ENCODE measurements at places on chromosomes 6 and 20.

DNA sequence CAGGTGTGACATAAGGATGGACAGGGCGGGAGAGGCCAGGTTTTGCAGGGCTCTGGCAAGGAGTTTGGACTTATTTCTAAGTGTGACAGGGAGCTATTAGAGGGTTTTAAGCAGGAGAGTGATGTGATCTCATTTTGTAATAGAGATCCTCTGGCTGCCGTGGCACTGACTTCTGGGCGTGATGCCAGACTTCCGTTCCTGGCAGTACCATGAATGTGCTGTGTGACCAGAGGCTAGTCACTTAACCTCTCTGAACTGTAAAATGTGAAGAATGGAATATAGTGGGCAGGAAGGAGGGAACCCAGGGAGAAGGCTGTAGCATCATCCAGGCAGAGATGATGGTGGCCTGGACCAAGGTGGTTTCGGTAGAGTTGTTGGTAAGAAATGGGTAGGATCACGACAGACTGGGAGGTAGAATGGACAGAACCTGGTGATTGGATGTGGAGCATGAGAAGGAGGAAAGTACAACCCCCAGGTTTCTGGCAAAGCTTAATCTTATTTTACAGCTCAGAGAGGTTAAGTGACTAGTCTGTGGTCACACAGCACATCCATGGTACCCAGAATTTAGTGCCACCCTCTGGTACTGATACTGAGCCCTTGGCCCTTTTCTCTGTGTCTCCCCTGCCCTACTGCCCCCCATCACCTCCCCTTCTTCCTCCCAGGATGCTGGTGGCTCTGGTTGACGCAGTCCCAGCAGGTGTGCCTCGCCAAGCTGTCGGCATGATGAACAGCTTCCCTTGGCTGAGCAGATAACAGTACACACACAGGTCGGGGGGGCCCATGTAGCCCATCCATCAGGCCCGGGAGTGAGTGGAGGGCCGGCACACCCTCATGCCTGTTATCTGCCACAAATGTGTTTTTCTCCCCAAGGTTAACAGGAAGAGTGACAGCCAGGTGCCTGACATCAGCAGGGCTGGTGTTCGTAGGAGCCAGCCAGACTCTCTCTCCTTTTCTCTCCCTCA is 52.9 kb upstream of the CTNNBL1 start:
- DNase-seq = no peak

GRCh38 chr6:30152016-30152673 is 8.9 kb downstream of the TRIM10 start:
- no peak for DNase-seq

DNA sequence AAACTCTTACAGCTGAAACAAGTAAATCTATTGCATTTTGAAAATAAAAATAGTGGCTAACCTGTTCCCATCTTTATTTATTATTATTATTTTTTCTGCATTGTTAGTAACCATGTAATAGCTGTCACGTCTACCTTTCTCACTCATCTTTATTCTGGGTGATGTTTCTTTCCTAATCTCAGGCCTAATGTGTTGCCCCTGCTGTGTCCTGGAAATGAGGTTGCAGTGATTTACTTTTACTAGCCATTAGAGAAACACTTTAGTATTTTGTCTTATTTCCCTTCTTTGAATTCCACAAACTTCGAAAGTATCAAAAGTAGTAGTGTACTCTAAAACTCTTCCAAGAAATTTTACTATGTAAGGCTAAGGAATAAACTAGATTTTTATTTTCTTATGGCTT is 546.9 kb downstream of the GRIK2 start:
- DNase-seq = no peak

DNA sequence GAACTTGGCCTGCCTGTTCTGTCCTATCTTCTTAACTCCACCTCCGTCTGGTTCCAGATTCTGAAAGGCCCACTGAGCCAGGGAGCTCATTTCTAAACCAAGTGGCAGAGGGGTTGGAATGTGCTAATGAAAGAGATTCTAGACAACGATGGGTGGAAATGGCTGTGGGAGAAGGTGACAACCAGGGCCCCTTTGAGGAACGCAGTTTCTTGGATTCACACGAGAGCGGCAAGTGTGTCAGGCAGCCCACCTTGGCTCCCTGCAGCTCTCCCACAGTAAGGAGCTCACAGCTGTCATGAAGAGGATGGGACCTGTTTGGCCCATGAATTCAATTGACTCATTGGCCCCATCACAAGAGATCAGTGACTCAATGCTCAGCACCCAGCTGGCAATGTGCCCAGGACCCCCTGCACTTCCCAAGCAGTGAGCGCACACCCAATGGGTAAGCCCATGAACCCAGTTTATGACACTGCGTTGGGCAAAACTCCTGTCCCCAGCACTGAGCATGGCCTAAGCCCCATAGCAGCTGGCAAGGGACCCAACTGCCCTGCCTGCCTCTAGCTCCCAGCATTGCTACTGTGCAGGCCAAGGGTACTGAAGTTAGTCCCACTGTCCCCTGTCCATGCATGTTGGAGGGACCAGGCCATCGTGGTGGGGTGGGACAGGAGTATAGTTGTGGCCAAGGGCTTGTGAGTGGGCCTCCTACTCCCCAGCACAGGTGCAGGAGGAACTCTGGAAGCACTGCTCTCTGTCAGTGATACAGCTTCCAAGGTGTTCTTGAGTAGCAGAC is 16.4 kb downstream of the MRPS18A start:
- no peak for DNase-seq

DNA sequence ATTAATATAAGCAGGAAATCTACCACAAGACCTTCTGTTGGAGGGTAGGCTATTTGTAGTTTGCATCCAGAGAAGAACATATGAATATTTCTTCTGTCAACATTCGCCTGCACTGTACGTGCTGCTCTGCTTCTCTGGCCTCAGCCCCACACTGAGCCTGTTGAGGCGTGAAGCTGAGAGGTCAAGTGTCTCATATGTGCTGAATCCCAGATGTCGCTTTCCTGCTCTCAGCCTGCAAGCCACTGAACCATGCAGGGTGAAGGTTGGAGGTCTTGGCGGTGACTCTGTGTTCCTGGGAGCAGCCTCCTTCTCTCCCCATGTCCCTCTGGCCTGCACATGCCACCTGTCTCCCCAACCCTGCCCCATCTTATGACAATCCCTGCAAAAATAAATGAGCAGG is 83.6 kb downstream of the TMEM170B start:
- peak; percentile 51 for DNase-seq

DNA sequence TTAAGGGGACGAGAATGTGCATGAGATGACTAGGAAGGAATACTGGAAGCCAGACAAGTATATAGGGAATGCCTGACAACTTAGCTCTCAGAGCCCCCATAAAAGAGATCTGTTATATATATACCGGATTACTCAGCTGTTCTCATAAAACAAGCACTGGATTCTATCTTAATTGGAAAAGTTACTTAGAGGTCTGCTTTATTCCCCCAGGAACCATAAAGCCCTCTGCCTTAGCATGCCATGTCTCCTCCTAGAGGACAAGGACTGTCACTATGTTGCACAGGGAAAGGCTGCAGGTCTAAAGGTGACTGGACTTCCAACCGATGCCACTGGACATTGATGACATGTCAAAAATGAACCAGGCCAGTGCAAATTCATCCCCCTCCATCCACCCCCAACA is 6.4 kb downstream of the EXOC2 start:
- DNase-seq = no peak

GRCh38 chr6:89842228-89842627 is 12.5 kb downstream of the CASP8AP2 start:
- DNase-seq = peak; percentile 3

DNA sequence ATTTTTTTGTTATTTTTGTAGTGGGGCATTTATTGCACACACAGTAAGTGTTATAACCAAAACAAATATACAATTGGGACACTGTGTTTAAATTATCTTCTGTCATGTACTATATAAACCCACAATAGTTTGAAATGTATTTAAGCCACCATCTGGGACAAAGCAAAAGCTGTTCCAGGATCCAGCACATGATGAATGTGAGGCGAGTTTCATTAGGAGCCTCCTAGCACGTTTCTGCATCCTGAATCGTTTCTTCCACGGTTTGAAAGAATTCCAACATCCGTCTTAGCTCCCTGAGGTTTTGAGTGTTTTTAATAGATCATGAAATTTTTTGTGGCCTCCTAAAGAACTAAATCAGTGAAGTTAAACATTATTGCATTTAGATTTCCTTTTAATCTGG is 65.8 kb downstream of the EYA4 start:
- no peak for DNase-seq

GRCh38 chr20:24660651-24661050 is 191.2 kb downstream of the SYNDIG1 start:
- DNase-seq = no peak

DNA sequence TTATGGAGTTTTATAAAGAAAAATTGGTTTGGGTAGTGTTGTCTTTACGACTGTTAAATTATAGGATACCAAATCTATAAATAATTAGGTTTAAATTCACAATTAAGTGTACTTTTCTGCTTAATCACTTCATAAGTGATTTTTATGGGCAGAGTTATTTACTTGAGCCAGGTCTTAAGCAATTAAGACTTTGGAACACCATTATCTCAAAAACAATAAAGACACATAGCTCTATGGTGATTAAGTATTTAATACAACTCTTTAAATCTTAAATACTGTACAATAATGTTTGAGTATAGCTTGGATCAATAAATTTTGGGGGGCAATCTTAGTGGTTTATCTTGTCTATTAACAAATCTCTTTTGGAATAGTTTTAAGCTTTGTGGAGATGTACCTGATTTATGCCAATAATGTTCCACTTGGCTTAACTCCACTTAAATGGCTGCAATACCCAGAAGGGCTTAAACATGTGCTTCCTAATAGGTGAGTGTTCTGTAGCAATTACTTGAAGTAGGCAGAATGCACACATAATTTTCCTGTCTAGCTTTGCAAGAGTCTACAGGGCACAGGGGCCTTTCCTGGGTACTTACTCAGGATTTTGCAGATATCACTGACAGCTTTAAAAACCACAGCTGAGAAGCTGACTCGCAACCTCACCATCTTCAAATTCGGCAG is 7.5 kb downstream of the FERMT1 start:
- no peak for DNase-seq

- DNase-seq = no peak
Observed at GRCh38 chr6:105487040-105487790, 84.3 kb upstream of the PREP start.

GRCh38 chr6:114906096-114906495 is 563.3 kb upstream of the HS3ST5 start:
- DNase-seq = no peak

DNA sequence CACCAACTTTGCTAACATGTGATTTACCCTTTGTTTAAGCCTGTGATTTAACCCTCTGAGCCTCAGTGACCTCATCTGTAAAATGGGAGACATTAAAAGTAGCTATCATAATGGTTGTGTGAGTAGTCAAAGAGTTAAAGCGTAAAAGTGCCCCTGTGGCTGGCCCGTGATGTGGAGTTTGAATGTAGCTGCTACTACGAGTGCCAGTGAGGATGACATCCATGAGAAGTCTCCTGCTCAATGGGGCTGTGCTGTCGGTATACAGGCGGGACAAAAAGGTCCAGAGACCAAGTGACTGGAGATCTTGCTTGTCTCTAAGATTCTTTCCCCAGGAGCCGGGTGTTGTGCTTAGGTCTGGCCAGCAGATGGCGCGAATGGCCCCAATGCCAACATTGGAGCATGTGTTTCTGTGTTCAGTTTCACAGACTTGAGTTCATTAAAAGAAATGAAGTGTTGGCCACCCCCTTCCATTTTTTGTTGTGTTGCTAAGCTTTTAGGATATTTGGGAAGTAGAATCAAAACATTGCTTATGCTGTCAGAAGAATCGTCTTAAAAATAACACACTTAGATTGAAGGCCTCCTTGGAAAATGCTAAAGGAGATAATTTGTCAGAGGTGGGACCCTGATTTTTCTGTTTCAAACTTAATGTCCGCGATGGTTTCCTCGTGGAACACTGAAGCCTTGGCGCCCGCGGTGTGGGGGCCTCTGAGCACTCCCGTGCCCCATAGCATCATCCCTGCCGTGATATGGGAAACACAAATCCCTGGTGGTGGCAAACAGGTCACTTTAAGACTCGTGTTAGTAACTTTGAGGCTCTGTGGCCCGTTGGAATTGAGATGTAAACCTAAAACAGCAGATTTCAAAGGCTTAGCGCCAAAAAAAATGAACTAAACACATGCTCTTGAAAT is 9.3 kb upstream of the RBM38 start:
- DNase-seq = peak; percentile 80

DNA sequence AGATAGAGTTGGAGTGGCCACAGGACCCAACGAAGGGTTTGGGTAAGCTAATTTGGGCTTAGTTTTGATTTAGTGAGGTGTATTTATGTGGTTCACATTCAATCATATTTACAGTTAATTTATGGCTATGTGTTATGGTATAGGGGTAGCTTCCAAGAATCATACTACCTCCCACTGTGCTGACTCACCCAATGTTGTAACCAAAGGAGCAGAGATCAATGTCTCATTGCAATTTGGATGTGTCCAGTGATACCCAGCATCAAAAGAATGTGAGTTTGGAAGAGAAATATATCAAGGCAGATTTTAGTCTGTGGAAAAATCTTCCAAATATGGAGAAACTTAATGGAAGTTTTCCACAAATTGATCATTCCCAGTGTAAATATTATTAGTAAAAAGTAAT is 25.3 kb upstream of the SMIM8 start:
- DNase-seq = no peak

DNA sequence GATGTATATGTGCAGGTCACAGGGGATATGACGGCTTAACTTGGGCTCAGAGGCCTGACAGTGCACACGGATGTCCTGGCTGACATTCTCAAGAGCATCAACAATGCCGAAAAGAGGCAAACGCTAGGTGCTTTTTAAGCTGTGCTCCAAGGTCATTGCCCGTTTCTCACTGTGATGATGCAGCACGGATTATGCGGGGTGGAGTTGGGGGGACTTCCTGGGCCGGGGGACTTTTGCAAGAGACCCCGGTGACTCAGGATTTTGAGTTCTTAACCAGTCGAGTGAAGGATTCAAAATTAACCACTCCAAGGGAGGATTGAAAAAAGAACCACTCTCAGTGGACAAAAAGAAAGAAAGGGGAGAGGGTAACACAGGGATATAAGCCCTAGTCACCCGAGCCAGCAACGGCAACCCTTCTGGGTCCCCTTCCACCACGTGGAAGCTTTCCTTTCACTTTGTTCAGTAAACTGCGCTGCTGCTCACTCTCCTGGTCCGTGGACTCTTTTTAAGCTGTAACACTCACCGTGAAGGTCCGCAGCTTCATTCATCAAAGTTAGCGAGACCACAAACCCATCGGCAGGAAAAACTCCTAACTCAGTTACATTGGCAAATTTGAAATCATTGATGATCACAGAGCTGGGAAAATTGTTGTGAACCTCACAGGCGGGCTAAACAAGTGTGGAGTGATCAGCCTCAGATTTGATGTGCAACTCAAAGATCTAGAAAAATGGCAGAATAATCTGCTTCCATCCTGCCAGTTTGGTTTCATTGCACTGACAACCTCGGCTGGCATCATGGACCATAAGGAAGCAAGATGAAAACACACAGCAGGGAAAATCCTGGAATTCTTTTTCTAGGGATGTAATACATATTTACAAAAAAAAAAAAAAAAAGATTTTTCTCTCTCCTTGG is 199.3 kb downstream of the ARID1B start:
- no peak for DNase-seq

- no peak for DNase-seq
Observed at GRCh38 chr6:167472148-167472547, 147.3 kb downstream of the TTLL2 start.

DNA sequence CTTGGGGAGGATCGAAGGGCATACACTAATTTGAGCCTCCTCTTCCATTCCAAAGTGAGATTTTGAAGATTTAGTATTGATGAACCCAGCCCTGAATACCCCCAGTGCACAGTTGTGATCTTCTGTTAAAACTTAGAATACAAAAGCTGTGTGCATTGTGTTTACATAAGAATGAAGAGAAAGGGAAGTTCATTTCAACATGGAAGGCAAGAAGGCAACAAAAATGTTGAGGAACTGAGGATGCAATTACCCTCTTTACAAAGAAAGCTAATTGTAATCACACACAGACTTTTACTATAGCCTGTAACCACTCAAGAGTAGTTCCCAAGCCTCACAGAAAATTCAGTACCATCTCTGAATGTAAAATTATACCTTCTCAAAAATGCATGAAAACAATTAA is 49.3 kb downstream of the GFOD1 start:
- no peak for DNase-seq

Measured in kidney glomerular epithelial cell (primary cell).